ENCODE measurements at places on chromosomes 13 and 19.
A peak's percentile ranks its signal among the peaks of the same experiment; 100 is the strongest.

- no peak for DNase-seq
Measured at GRCh38 chr19:290372-291005, 714 bp downstream of the PLPP2 start.

DNA sequence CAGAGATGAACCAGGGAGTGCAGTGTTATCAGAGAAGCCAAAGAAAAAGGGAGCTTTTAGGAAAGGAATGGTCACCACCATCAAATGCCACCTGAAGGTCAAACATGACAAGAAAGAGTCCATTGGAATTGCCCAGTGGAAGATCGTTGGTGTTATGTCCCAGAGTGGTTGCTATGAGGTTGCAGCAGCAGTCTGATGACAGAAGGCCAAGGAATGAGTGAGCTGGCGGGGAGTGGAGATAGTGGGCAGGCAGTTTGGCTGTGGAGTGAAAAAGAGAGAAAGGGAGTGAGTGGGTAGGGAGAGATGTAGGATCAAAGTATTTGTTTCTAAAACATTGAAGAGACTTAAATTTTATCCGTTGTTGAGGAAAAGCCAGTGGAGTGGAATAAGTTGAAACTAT, 117.4 kb upstream of the WASF3 start:
- no peak for DNase-seq

DNA sequence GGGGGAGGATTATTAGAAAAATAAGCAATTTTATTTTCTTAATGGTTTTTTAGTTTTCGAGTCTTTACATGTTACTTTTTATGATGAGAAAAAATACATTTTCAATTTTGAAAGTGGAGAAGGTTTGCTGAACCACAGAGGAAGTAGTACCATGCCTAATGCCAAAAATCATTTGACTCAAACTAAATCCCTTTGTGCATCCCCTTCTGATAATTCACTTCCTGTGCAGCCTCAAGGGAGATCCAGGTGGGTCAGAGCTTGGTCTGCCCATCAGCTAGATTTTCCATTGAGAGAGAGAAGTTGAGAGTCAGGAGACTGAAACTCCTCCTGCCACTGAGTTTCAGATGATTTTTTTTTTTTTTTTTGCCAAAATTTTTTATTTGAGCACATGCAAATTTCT, 571.7 kb downstream of the LIG4 start:
- DNase-seq, result no peak

DNA sequence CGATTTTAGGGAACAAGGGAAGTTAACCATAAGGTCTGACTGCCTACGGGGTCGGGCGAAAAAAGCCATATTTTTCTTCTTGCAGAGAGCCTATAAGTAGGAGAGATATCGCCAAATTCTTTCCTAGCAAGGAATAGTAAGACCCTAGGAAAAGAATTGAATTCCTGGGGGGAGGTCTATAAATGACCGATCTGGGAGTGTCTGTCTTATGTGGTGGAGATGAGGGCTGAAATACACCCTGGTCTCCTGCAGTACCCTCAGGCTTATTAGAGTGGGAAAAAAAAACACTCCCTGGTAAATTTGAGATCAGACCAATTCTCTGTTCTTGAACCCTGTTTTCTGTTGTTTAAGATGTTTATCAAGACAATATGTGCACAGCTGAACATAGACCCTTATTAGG, 447.5 kb upstream of the ATXN8OS start:
- no peak for DNase-seq

DNA sequence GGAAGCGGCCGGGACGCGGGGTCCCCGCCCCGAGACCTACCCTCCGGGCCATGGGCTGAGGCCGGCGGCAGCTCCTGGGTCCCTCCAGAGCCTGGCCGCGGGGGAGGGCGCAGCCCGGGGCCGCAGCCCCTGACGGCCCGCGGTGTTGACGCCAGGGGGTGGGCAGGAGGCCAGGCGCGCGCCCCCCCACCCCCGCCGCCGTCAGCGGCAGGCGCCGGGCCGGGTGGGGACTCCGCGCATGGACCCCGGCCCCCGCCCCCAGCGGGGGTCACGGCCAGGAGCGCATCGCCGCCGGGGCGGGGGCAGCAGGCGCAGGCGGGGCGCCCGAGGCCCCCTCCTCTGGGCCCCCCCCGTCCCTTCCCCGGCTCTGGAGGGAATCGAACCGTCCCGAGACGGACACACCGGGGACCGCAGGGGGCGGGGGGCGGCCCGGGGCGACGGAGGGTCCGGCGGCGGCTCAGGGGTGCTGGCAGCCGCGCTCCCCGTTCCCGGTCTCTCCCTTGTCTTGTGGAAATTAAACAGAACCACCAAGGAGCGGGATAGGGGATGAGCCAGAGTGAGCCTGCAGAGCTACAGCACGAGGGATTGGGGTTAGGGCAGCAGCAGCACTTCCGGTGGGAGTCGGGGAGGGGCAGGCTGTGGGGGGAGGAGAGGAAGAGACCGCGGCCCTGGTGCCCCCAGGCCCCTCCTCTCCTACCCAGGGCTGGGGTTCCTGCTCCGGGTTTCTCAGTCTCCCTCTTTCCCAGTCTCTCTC, at the start of gene MEIS3:
TSS of gene MEIS3 (minus strand) at position 498 of the 754 bp plus-strand sequence. CDS start at position 52, 446 bp downstream.
- DNase-seq, result no peak

- no peak for DNase-seq
Measured at GRCh38 chr13:62473190-62473943, 1057.7 kb upstream of the PCDH20 start.

GRCh38 chr13:31722673-31723072, 16.7 kb upstream of the RXFP2 start:
- no peak for DNase-seq

DNA sequence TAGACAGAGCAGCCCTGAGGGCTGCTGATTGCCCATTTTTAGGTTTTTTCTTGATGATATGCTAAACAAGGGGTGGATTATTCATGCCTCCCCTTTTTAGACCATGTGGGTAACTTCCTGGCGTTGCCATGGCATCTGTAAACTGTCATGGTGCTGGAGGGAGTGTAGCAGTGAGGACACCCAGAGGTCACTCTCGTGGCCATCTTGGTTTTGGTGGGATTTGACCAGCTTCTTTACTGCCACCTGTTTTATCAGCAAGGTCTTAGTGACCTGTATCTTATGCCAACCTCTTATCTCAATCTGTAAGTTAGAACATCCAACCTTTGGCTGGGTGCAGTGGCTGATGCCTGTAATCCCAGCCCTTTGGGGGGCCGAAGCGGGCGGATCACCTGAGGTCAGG, 148.0 kb downstream of the PTPRS start:
- no peak for DNase-seq

- DNase-seq, result no peak
Measured at GRCh38 chr19:29745253-29745652, 30.2 kb upstream of the C19orf12 start.

DNA sequence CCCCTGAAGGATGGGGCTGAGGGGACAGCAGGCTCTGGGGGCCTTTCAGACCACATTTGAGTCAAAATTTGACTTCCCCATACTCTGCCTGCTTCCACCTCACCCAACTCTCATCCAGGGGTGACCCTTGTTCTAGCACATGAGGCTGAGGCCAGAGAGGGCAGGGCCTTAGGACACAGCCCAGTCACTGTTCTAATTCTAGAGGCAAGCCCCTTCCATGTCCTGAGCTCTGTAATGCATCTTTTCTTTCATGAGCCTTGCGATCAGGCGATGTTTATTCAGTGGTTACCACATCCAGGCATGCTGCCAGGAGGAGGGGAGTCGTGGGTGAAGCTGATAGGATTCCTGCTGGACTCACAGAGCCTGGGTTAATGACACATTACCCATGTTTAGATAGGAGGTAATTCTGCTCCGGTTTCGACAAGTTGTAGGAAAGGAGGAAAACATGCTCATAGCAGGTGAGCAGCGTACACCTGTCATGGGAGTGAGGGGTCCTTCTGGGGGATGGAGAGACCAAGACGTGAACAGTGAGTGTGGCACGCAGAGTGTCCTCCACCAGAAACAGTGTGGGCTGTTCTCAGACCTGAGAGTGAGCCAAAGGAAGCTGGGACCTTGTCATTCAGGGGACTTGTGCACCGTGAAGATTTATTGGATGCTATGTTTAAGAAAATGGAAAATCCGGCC, 9.3 kb downstream of the RPS9 start:
- no peak for DNase-seq

- DNase-seq, result peak; percentile 68
Measured at GRCh38 chr19:20167020-20167644, at the start of gene ZNF486. Gene ZNF486 (plus strand): TSS chr19:20167214. CDS start chr19:20167331, 117 bp downstream.

DNA sequence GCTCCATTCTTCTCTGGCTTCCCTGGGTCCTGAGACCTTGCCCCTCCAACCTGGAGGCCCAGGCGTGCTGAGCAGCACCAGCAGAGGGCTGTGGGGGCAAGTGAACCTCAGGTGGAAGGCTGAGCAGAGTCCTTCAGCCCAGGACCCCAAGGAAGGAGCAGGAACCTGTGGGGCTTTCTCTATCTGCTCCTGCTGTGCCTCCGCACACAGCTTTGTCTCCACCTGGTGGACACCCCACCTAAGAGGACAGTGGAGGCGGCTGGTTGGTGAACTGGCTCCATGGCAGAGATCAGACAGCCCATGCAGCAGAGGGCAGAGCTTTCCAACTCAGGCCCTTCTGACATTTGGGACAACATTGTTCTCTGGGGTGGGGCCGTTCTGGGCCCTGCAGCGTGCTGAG, 19.7 kb downstream of the ZFR2 start:
- no peak for DNase-seq

- DNase-seq, result no peak
Measured at GRCh38 chr19:21694171-21694906, 73.0 kb downstream of the ZNF100 start.

DNA sequence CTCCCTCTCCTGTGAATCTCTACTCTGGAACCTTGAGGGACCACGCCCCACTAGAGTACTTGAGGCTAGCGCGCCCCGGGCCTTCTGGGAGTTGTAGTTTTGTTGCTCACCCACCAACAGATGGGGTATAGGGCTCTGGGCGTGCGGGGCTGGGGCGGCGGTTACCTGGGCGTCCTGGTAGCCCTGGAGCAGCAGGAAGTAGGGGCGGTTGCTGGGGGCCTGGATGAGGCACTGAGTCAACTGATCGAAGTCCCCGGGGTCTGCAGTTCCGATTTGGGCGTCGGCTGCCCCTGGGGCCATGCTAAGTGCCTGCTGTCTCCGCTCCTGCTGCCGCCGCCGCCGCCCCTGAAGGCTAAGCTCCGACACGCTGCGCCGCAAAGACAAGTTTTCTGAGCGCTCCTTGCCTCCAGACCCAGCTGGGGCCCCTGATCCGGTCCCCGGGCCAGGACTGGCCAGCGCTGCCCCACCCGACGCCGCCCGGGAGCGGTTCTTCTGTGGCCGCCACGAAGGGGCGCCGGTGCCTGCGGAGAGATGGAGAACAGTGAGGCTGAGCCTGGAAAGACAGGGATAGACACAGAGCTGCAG, 5.3 kb downstream of the RASIP1 start:
- no peak for DNase-seq

- no peak for DNase-seq
Measured at GRCh38 chr19:15431396-15432017, 12.7 kb upstream of the AKAP8L start.

Measured in stimulated activated CD4-positive, alpha-beta T cell treated with anti-CD3 and anti-CD28 coated beads, Interleukin-1b, Interleukin-23, amount 100 ng/mL, for 1 hour (primary cell).